ENCODE measurements at places on chromosomes 7 and 10. TPM values are rescaled to one million over a fixed set of nuclear protein-coding genes. Genes with fewer than 3 reads are reported as not detected.

DNA sequence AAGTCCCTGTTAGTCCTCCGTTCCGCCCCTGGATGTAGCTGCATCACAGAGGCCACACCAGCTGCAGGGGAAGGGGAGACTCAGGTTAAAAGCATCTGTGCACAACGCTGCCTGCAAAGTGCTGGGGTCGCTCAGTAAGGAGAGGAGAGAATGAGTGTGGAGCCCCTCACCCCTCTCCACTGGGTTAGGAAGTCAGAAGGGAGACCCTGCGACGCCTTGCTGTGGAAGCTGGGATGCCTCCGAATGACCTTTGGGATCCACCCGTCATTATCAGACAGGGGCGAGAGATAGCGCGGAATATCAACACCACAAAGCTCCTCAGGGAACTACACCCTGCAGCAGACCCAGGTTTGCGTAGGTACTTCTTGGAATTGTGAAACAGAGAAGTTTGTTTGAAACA is 167.7 kb upstream of the SHH start:
- DNase-seq = no peak

GRCh38 chr7:24728503-24729364 is 28.5 kb downstream of the GSDME start:
- no peak for DNase-seq

DNA sequence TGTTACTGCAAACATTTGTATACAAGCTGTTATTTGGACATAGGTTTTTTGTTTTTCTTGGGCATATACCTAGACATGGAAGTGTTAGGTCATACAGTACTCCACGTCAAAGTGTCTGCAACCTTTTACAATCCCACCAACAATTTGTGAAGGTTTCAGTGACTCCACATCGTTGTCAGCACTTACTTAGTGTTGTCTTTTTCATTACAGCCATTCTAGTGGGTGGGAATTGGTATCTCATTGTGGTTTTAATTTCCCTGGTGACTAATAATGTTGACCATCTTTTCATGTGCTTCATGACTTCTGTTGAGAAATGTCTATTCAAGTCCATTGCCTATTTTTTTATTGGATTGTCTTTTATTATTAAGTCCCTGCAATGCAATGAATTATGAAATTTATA is 95.0 kb downstream of the UBE3C start:
- no peak for DNase-seq

DNA sequence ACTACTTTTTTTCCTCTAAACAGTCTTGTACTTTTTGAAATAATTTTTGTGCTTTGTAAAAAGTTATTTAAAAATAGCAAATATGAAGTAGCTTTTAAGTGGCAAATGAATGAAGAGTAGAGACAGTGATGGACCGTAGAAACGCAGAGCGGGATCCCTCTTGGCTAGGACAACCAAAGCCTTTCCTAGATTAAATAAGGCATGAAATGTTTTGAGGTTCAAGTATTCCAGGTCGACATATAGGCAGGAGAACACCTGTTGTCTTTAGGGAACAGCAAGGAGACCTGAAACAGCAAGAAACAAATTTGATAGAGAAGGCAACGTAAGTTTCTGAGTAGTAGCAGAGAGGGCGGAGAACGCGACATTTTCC is 662 bp upstream of the PPRC1 start:
- DNase-seq = no peak

GRCh38 chr10:37703833-37704382 is 153.5 kb downstream of the ZNF248 start:
- DNase-seq = no peak

- no peak for DNase-seq
Measured at GRCh38 chr7:86961686-86962085, 97.8 kb downstream of the ELAPOR2 start.

- no peak for DNase-seq
Measured at GRCh38 chr10:17847585-17848296, 38.6 kb downstream of the MRC1 start.

GRCh38 chr10:90592638-90593302 is 265.1 kb downstream of the HTR7 start:
- no peak for DNase-seq

Gene CALML3
- not detected for total RNA-seq

Gene VWDE
- total RNA-seq = not detected

Gene BICC1
- total RNA-seq = 14.8 TPM

Gene PRR15
- 7.5 TPM for total RNA-seq

Gene PNLIPRP1
- total RNA-seq = not detected

Gene SLC16A9
- 0.25 TPM for total RNA-seq

Gene PARD3
- total RNA-seq = 46.7 TPM

Gene GPR141
- 4.9 TPM for total RNA-seq

Data from omental fat pad (tissue), 4 donors.